ENCODE measurements at places on chromosomes 5 and 9.

DNA sequence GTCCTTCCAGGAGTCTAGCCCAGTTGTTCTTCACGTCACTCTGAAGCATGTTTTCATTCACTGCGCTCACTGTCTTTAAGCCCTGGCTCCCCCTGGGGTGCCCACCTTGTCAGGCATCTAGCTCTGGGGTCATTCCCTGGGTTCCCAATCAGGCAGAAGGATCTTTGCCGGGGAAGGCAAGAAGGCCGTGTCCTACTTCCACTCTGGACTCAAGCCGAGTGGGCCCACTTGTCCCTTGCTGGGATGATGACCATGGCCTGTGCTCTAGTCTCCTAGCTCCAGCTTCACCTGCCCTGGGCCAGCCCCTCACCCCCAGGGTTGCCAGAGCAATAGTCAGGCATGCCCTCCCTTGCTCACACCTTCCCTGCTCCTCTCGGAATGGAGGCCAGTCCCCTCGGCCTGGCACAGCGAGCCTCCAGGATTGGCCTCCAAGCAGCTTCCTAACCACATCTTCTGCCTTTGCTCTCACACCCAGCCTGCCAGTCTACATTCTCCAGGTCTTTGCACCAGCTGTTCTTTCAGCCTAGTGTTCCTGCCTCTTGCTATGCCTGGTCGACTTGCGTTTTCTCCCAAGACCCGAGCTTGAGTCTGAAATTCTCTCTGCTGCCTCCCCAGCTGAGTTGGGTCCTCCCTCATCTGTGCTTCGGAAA, 32.2 kb upstream of the PSD2 start:
- no peak for DNase-seq

GRCh38 chr5:107526270-107526937, 144.3 kb downstream of the EFNA5 start:
- DNase-seq, result no peak

DNA sequence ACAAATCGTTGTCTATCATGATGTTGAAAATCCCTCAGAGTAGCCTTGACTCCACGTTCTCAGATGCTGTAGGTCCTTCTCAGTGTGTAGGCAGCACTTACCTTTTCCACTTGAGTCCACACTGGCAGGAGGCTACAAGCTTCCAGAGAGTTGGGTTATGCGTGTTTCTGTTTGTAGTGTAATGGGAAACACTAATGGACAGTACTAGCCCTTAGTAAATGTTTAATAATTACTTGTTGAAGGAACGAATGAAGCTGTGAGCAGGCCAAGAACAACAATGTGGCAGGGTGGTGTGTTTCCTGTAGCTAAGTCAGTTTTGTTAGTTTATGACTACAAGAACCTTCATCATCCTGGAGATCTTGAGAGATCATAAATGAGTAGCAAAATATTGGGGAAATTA, 83.5 kb downstream of the ARHGAP26 start:
- DNase-seq, result no peak

GRCh38 chr5:98641671-98642070, 131.8 kb upstream of the RGMB start:
- no peak for DNase-seq

DNA sequence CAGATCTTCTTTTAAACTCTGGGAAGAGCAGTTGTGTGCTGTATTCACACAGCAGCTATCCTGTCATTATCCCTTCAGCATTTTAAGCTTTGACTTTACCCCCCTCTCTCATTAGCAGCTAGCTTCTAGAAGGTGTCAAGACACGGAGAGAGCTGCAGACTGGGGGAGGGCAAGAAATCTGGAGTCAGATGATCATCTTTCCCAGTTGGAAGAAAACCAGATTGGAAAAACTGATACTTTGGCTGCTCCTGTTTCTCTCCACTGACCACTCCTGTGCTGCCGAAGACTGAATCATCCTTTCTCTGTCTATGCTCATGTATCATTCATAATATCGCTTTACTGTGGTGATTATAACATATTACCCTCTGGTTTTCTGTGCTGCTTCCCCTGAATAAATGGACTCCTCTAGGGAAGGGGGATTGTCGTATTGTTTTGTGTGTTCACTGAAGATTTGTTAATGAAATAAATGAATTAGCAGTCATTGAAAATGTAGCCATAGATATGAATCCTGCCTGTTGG, 75.1 kb downstream of the SH3GL2 start:
- DNase-seq, result no peak

- DNase-seq, result no peak
These were observed 3.9 kb upstream of the BARX1 start for GRCh38 chr9:93958819-93959682.

DNA sequence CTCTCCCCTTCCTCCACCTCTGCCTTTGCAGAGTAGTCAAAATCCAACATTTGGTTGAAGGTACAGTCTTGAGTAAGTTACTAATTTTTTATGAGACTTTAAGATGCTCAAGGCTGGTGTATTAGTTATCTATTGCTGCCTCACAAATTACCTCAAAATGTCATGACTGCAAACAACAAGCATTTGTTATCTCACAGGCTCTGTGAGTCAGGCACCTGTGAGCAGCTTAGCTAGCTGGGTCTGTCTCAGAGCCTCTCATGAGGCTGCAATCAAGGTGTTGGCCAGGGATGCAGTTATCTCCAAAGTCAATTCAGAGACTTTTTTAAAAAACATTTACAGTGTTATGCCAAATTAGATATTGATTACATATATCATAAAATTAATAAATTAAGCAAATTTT, 371.3 kb upstream of the RGMB start:
- DNase-seq, result no peak

- no peak for DNase-seq
These were observed 509.3 kb upstream of the CTNND2 start for GRCh38 chr5:12413585-12413984.

DNA sequence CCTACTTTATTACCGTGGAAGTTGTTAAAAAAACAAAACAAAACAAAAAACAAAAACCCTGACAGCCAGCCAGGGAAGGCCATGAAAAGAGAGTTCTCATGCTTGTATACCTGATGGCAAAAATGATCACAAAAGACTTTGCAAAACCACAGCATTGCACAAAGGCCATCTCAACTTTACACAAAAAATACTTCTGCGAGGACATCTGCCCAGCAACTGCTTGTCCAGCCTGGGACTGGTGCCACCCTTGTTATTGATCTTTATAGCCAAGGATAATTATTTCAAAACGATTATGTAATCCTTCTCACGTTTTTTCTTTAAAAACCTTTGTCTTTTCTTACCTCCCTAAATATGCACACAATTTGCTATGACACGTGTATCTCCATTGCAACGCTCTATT, 42.2 kb upstream of the SLC28A3 start:
- DNase-seq, result no peak

- no peak for DNase-seq
These were observed 106.8 kb downstream of the RXRA start for GRCh38 chr9:134433101-134433500.

GRCh38 chr9:68978501-68978900, 35.4 kb downstream of the PRKACG start:
- DNase-seq, result no peak

DNA sequence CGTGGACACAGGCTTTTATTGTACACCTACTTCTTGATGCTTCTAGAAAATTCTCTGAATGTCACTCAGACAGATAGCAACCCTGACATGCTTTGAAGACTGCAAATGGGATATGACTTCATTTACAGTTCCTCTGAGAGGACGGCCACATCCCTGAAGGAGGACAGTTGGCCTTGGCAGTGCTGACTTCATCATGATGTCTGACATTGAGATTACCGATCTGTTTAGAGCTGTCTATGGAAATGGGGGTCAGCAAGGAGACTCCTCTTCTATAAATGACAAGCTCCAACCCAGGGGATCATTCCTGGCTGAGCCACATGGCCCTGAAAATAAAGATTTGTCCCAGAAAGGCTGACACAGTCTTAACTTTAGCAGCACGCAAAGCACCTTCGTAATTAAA, 75.8 kb downstream of the NUDT12 start:
- DNase-seq, result no peak

GRCh38 chr5:176296-176823, 14.9 kb upstream of the LRRC14B start:
- DNase-seq, result no peak
